ENCODE measurements at places on chromosomes 2 and 18.

- no peak for DNase-seq
Measured at GRCh38 chr2:14424478-14425390, 207.8 kb upstream of the LRATD1 start.

GRCh38 chr2:11336189-11336588 lies 8.2 kb downstream of the ROCK2 start:
- DNase-seq, result no peak

GRCh38 chr2:239358062-239358754 lies 42.6 kb downstream of the HDAC4 start:
- DNase-seq, result no peak

DNA sequence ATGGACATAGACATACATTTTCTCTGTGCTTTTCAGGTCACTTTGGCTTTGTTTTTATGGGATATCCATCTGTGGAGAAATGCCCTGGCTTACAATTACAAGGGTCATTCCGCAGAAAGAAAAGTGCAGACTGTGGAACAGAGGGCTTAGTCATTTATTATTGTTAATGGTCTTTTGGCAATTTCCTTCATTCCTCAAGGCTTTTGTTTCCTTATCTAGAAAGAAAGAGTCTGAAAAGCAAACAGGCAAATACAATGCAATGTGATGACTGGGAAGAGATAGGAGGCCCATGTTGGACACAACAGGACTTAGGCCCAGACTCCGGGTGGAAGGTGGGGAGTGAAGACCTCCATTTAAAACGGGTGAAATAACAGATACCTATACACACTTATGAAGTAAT lies 129.5 kb upstream of the CAVIN2 start:
- no peak for DNase-seq

DNA sequence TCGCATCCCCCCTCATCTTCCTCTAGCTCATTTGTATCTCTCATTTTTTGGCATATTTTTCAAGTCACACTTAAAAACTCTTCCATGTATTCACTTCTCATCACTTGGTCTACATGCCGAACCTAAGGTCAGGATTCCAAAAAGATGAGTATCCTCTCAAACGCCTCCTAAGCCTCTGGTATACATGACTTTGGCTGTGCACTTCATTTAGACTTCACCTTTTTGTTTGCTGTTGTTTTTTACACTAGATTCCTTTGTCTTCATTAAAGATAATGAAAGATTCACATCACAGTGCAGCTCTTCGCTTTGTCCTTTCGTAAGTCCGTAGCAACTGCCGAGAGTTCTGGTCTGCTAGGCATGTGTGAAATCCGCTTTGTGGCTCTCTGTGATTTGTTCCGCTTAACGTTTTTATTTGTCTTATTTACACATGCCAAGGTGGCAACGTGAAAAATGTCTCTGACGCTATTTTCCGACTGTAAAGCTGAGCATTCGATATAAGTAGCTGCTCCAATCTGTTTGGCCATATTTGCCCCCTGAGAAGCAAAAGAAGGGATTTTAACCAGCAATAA lies 17.7 kb downstream of the RND3 start:
- DNase-seq, result no peak
